ENCODE measurements at places on chromosomes 6 and 20.
A peak's percentile ranks its signal among the peaks of the same experiment; 100 is the strongest.

DNA sequence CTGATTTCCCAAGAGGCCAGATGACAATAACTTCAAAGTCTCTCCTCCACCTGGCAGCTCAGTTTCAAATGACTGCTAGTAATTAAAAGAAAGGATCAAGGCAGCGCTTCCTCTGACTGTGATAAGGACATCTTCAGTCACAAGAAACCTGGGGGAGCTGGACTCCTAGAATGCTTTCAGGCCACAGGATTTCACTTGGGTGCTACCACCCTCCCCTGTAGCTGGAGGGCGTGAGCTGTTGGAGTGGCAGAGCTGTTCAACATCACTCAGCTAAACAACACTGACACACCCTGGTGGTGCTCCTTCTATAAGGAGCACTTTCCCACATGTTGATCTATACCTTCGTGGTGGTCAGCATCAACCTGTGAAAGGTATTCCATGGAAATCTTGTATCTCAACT lies 2.2 kb upstream of the CNR1 start:
- DNase-seq = no peak

DNA sequence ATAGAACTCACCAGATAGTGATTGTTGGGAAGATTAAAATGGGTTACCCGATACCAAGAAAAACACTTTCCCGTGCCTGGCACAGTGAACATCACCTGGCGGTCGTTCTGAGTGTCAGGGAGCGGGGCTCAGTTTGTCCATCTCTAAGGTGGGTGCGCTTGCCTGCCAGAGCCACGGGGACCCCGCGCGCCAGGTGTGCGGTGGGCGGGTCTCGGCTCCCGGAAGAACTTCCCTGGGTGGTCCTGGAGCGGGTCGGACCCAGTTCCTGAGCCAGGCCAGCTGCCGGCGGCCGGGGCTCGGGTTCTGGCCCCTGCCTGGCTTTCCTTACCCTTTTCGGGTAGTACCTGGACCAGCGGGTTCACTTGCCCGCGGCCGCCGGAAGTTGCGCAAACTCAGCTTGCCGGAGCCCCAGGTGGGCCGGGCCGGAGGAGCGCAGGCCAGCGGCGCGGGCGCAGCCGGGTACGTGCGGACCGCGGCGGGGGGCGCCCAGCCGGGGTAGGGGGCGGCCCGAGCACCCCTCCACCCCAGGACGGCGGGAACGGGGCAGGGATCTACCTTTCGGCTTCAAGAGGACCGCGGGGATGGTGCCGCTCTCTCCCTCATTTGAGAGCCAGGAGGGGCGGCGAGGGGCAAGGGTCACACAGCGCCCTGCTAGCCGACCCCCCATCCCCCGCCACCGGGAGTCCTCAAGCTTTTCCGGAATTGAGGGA lies 7.5 kb downstream of the FAM110A start:
- DNase-seq = no peak

- DNase-seq = no peak
Observed at GRCh38 chr20:38873050-38873581, 53.1 kb upstream of the FAM83D start.

- no peak for DNase-seq
Observed at GRCh38 chr20:20463933-20464374, 96.0 kb downstream of the INSM1 start.

DNA sequence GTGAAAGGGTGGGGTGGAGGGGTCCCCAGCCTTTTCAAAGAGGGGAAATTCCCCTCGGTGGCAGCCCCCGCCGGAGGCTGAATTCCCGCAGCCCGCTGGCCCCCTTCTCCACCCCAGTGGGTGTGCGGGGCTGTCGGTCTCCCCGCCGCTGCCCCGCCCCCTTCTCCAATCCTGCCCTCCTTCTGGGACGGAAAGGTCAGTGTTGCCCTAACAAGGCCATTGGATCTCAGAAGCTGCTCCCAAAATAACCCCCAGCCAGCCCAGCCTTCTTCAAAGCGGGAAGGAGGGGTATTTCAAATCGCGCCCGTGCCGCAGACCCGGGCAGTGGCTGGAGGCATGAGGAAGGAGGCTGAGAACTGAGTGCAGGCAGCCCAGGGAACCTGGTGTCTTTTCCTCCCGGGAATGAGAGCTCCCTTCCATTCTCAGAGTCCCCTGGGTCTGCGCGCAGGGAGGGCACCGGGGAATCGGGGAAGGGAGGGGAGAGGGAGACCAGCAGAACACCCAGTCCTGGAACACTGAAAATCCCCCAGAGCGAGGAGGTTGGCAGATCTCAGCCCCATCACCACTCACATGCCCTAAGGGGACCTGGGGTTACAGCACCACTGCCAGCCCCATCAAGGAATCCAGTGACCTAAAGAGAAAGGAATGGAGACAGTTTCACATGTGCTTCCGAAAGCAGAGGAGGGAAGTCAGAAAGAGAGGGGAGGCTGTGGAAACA lies at the start of gene JPH2:
Gene JPH2 (minus strand): TSS at position 135 of the 718 bp plus-strand sequence. CDS start 483 bp downstream, outside the sequence.
- no peak for DNase-seq

- DNase-seq = no peak
Observed at GRCh38 chr6:110661414-110661813, 153.9 kb downstream of the CDK19 start.

DNA sequence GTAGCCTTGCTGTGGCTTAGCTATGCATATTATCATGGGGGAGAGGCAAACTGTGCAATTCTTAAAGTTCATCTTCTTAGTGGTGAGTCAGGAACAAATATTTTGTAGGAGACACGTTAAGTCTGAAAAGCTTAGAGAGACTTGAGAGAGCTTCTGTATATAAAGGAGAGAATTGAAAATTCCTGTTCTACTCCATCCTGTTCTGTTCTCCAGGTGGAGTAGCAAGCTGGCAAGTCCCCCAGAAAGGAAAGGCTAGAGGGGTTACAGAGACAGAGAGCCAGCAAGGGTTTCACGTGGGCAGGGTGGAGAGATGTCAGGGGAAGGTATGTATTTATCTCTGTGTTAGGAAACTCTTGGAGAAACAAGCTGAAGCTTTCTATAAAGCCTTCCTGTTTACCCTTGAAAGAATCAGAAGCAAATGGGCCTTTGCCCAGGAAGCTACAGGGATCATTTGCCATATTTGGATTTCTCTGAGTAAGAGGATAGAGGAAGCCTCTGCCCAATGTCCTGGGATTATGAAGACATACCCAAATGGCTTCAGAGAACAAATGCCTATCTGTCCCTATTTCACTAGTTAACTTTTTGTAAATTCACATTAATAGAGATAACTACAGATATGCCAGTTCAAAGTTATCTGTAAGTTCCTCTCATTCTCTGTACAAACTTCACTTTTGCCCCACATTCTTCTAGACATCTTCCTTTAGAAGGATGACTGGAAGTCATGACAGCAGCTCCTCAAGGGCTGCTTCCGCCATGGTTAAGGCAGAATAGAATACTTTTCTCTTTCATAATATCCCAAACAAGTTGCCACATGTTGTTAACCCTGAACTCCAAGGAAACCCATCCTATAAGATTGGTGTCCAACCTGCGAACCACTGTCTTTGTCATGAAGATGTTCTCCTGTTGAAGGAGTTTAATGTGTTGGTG lies 126.7 kb upstream of the NEDD9 start:
- peak; percentile 56 for DNase-seq

DNA sequence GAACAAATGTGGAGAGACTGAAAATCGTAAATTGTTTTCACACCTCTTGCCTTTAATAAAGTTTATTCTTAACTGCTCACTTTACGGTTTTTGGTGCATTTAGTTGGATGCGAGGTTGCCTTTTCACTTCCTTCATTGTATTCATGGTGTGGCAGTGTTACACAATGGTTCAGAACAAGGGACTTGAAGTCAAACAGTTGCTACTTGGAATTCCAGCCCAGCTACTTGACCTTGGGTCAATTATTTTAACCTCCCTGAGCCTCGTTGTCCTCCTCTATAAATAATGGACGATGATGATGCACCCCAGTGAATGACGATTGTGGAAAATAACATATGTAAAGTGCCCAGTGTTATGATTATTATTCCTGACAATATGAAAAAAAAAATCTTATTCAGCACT lies 72.3 kb downstream of the CARMIL1 start:
- no peak for DNase-seq

DNA sequence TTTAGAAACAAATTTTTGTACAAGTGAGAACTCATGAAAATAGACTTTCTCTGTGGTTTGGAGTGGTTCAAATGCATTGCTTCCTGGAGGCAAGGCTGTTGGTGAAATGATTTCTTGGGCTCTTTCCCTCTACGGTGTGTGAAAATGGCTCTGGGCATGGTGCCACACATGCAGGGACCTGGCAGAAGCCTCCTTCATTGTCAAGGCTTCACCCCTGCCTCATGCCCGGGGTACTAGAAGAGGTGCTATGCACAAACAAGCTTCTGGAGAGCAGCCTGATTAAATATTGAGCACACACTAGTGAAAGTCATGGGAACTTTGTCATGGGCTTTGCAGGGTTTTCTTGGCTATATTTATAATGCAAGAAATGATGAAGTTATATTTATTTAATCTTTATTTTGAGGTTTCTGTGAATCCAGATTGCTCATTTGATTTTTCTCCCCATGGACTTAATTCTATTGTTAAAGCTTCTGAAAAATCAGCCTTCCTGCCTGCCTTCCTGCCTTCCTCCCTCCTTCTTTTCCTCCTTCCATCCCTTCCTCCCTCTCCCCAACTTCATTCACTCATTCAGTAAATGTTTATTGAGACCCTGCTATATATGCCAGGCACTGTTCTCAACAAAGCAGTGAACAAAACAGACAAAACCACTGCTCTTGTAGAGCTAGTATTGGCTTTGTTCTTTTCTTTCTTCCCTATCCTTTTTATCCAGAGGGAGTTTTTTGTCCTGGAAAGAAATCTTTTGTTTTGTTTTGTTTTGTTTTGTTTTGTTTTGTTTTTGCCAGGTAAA lies 21.0 kb downstream of the C6orf89 start:
- no peak for DNase-seq

GRCh38 chr6:84457276-84457675 lies 229.8 kb upstream of the CEP162 start:
- DNase-seq = no peak

DNA sequence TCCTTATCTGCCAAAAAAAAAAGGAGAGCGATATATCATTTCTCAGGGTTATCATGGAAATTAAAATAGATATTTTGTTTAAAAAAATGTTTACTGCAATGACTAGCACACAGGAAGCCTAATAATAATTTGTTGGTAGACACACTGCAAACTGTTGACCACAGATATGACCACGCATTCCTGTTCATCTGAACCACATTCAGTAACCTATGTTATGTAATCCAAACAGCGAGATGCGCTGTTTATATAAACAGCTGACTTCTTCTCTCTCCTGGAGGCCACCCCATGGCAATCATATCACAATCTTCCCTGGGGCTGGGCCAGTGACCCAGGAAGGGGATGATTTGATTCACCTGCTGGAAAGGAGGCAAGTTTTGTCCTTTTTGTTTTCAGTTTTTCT lies 129.3 kb upstream of the UST start:
- peak; percentile 62 for DNase-seq

GRCh38 chr6:163637524-163637923 lies 223.0 kb downstream of the QKI start:
- DNase-seq = no peak

GRCh38 chr6:3352678-3353077 lies 93.9 kb downstream of the PSMG4 start:
- no peak for DNase-seq

GRCh38 chr6:135322427-135323201 lies 141.5 kb downstream of the MYB start:
- DNase-seq = no peak

DNA sequence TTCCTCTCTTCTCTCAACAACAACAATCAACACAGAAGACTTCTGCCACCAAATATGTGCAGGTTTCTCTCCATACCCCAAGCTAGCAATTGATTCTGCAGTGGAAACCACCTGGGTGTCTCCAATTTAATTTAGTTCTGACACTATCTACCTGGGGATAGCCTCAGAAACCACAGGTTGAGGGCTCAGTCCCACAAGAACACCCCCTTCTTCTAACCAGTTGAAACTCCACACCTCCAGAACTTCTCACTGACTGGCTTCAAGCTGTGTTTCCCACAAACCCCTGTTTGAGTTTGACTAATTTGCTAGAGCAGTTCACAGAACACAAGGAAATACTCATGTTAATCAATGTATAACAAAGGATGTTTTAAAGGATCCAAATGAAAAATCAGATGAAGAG lies 52.5 kb upstream of the SPTLC3 start:
- no peak for DNase-seq

GRCh38 chr6:70234561-70235236 lies 68.2 kb downstream of the COL9A1 start:
- DNase-seq = no peak

GRCh38 chr6:11714798-11715285 lies 63.8 kb downstream of the ADTRP start:
- no peak for DNase-seq

DNA sequence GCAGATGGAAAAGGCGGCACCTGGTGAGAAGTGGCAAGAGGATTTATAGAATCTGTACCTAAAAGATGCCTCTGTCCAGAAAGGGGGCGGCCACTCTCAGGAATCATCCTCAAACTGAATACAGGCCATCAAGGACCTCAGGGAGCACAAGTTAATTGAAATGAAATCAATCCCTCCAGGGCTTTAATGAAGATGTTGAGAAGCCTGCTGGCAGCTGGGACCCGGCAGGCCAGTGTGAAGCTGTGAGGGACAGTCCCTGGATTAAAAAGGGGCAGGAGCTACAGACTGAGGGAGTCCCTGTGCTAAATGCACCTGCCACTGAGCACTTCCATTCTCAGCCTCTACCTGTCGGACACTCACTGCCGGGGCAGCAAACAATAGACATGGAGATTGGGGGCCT lies 107.7 kb upstream of the GGTLC1 start:
- no peak for DNase-seq

- no peak for DNase-seq
Observed at GRCh38 chr6:69768664-69769063, 28.1 kb downstream of the LMBRD1 start.

- peak; percentile 29 for DNase-seq
Observed at GRCh38 chr20:3786126-3786484, 435 bp downstream of the CENPB start.

GRCh38 chr6:107107791-107108190 lies 7.5 kb downstream of the BEND3 start:
- DNase-seq = no peak

GRCh38 chr6:119137194-119138072 lies 59.0 kb upstream of the FAM184A start:
- DNase-seq = peak; percentile 61

GRCh38 chr6:170516783-170517616 lies 36.1 kb downstream of the PSMB1 start:
- DNase-seq = peak; percentile 73
